ENCODE measurements at places on chromosomes 1 and 21.
A peak's percentile ranks its signal among the peaks of the same experiment; 100 is the strongest.

GRCh38 chr1:163999131-163999530 lies 559.9 kb upstream of the PBX1 start:
- no peak for DNase-seq

DNA sequence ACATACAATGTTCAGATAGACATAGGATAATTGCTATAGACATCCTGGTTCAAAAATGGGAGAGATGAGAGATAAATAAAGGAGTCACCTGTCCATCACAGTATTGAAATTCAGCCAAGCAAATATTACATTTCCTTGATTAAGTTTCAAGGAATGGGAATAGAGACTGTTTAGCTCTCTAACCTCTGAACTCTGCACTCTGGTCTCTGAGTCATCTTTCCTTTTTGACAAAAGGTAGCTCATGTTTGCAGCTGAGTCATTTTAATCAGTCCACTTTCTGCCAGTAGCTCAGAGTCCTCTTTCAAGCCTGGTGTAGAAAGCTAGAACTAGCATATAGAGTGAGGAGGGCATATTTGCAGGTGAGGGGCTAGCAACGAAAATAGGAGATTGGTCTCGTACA lies 51.4 kb upstream of the GJA8 start:
- DNase-seq: peak; percentile 19

DNA sequence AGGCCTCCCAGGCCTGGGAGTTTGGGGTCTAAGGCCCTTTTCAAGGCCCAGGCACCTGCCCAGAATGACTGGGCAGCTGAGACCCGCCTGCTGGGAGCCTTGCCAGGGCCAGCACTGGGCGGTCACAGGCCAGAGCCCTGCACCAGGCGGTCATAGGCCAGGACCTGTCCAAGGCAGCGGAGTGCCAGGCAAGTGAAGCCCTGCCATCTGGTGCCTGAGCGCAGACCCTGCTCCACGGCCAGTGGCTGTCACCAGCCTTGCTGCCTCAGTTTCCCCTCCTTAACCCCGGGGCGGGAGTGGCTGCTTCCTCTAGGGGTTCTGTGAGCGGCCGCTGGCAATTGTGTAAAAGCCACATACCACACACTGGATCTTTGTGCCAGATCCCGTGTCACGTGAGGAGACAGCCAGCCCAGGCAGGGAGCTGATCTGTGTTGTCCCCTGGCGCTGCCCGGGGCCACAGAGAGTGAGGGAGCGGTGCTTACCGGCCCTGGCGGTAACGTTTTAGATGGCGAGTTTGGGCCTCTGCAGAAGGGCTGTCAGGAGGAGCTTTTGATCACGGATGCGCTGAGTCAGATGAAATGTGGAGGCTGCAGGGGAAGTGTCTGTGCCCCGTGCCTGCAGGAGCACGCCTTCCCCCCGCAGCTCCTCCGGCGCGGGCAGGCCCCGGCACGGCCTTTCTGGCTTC lies 4.6 kb downstream of the COL18A1 start:
- no peak for DNase-seq

GRCh38 chr21:14829685-14830084 lies 235.1 kb downstream of the NRIP1 start:
- no peak for DNase-seq
